ENCODE measurements at places on chromosomes 4 and X.

- DNase-seq = no peak
These were observed 12.1 kb downstream of the LETM1 start for GRCh38 chr4:1843852-1844251.

- DNase-seq = no peak
These were observed 518.0 kb downstream of the RPA4 start for GRCh38 chrX:97401586-97402136.

- no peak for DNase-seq
These were observed 106.3 kb upstream of the TEX13D start for GRCh38 chrX:124226129-124226528.

- DNase-seq = no peak
These were observed 54.3 kb downstream of the CHST7 start for GRCh38 chrX:46627711-46628419.

DNA sequence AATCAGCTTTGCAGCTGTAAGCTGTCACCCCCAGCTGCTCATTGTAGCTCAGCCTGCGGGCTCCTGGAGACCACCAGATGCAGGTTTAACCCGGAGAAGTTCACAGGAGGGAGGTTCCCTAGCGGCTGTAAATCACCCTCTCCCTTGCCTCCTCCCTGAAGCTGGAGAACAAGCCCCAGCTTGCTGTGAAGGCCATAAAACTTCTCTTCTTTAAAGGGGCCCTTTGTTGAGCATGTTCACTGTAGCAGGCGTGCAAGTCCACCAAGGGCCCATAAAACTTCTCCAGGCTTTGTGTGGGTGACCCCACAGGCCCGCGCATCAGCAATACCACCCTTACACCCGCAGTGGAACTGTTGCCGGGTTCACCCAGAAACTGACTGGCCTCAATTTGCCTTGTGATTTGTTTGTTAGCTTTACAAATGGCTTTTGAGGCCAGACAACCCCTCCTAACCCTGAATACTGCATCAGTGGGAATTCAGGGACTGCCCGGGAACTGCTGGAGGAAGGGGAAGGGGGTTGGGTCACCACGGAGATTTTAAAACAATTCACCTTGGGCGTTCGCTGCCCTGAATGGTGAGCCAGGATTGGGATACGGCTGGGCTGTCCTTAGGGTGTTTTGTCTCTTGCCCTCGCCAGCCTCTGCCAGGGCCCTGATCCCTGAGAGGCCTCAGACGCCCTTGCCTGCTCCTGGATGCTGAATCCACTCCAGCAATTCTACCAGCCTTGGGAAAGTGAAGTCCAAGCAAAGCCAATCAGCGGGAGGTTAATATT lies 49.5 kb upstream of the ATP6AP2 start:
- DNase-seq = no peak

DNA sequence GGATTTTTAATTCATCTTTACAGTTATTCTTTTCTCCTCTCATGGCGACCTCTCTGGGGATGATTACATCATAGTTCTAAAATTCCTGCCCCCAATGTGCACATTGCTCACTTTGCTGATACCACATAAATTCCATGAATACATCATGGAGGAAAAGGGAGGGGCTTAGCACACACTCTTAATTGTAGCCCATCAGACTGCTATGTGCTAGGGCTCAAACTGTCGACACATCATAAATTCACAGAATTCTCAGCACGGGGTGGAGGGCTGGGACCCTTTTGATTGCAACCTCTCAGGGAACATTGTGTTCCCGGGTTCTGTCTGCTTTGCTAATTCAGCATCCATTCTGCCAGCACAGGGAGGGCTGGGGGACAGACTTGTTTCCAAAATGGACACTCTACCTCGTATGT lies 592.9 kb downstream of the BCOR start:
- no peak for DNase-seq

GRCh38 chrX:69028761-69029120 lies 136.5 kb downstream of the PJA1 start:
- DNase-seq = no peak

DNA sequence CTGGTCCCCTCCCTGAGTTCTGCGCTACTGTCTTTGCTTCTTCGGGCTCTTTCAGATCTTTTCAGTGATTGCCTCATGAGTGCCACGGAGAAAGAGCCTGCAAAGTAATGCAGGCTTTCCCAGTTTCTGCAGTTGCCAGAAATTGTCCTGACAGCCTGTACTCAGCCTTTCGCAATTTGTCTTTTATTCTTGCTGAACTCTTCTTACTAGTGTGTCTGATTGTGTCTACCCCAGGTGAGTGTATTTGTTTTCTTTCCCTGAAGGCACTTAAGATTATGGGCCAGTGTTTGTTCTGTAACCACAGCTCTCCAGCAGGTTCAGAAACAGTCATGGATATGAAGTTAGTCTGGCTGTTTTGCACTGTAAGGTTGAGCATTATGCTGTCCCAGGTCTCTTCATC lies 47.1 kb downstream of the FAM193A start:
- no peak for DNase-seq

DNA sequence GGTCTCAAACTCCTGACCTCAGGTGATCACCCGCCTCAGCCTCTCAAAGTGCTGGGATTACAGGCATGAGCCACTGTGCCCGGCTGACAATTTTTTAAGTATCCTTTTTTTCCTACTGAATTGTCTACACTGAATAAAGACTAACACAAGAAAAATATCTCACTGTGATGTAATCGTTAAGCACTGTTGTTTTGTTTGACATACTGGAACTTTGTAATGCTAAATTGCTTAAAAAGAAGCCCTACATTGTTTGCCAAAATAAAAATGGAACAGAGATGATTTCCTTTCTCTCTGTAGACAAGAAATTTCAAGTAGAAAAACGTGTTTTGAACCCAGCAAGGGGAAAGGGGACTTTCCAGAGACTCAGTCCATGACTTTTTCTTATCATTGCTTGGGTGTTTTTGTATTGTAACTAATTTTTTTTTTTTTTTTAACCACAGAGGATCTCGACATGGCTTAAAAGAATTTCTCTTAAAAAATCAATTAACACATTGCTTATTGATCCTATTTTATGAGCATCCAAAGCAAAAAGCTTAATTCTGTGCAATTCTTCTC lies 74.9 kb downstream of the TMEM156 start:
- no peak for DNase-seq

DNA sequence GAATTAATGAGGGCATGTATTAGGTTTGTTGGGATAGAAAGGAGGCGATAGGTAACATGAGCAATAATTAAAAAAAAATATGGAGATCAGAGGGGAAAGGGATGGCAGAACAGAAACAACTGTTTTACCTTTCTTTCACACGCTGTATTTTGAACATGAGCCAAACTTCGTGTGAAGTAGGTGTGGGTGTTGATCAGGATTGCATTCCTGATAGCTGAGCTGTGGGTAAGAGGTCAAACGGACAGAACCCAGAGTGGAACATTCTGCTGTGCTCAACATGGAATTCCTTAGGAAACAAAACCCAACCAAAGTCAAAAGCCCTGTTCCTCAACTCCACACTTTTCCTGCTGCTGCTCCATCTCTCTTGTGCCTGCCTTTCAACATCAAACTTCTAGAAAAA lies 162.5 kb upstream of the CASK start:
- DNase-seq = no peak

DNA sequence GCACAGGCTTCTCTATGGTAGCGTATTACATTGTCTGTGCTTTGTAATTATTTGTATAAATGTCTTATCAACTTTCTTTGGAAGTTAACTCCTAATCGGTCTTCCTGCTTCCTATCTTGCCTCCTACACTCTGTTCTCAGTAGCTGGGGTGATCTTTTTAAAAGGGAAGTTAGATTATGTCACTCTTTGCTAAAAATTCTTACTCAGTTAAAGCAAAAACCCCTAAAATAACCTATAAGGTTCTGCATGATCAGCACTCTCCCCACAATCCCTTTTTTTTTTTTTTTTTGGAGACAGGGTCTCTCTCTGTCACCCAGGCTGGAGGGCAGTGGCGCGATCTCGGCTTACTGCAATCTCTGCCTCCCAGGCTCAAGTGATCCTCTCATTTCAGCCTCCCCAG lies 2.6 kb upstream of the PRPS1 start:
- DNase-seq = no peak

DNA sequence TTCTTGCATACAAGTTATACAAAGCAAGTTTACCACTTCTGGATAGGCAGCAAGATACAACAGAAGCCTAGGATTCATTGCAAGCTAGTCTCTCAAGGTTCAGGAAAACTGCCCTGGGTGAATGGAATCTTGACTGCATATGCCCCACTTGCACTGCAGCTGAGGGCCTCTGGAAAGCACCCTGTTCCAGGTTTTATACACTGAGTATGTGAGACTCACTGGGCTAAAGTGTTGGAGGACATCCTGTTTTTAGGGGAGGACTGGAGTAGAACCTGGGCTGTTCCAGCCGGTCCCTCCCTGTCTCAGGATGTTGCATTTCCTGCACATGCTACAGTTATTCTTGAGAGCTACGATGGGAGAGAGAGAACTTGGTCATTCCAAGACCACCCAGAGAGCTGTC lies 168.5 kb upstream of the NUDT6 start:
- no peak for DNase-seq

- no peak for DNase-seq
These were observed 102.8 kb upstream of the RPS6KA3 start for GRCh38 chrX:20369468-20369867.

DNA sequence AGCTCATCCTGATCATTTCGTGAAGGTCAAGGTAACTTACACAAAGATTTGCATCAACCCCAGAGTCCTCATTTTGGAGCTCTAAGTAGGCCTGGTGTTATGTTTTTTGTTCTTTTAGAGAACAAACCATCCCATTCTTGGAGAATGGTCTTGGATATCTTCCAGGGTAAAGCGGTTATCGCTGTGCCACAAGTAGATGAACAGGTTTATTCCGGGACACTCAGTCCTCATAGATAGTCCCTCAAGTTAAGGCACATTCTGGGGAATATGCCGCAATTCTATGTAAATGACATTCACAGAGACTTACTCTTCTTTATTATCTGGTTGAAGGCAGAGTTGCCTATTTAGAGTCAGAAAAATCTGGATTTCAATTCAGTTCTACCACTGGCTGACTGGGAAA lies 95.0 kb upstream of the FTHL17 start:
- DNase-seq = no peak

DNA sequence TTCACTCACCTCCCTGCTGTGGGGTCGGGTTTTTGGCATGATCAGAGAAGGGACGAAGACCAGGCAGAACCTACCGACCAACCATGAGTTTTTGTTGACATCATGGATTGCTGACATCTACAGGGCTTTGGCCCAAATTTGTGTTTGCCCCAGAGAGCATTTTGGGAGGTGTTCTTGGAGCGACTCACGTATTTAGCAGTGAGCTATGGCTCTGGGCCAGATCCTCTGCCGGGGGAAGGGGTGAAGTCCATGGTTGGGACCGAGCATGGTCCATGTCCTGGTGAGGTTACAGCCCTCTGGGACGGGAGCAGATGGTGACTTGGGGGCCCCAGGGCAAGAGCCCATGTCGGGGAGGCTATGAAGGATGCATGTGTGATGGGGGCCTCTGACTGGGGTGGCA lies 17.4 kb downstream of the SORCS2 start:
- no peak for DNase-seq

GRCh38 chrX:29143356-29143755 lies 556.1 kb downstream of the IL1RAPL1 start:
- no peak for DNase-seq

DNA sequence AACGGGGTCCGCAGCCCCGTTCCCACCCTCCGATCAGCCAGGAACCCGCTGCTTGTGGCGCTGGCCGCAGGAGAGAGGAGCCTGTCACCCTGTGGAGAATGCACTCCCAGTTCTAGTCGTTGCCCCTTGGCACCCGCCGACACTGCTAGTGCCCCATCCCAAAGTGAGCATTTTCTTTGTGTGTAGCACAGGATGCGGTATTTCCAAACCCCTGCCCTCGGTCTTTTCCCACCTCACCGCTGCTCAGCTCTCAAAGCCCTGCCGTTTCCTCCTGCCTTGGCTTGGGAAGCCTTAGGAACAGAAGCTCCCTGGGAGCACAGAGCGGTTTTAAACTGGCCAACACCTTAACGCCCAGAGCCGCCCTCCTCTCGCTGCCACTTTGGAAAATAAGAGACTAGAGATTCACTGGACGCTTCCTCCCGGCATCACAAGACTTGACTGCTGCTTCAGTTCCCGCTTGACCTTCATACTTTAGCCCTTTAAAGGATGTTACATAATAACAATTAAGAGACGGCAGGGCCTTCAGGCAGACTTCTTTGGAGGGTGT lies 772 bp downstream of the CYP4V2 start:
- DNase-seq = no peak

GRCh38 chr4:81724925-81725329 lies 253.2 kb upstream of the RASGEF1B start:
- peak; percentile 6 for DNase-seq

DNA sequence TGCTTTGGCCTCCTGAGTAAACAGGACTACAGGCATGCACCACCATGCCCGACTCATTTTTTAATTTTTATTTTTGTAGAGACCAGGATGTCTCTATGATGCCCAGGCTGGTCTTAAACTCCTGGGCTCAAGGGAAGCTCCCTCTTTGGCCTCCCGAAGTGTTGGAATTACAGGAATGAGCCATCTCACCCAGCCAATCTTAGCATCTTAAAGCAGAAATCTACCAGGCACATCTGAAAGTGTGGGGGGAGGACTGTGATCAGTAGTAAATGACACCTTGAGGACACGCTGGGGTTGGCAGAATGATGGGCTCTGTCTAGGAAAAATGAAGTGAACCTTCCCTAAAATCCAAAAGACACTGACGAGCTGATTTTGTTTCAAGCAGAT lies 149.2 kb downstream of the SPATA18 start:
- no peak for DNase-seq

- no peak for DNase-seq
These were observed 107.7 kb downstream of the APOOL start for GRCh38 chrX:85111347-85111746.

- DNase-seq = peak; percentile 96
These were observed at the start of the genes LYAR and ZBTB49 for GRCh38 chr4:4289941-4290850. Gene LYAR (minus strand): TSS chr4:4290154. CDS start chr4:4283742, 6,412 bp downstream. Gene ZBTB49 (plus strand): TSS chr4:4290251. CDS start chr4:4299946, 9,695 bp downstream.

- DNase-seq = no peak
These were observed 271.8 kb downstream of the PPP3CA start for GRCh38 chr4:101075536-101075935.

DNA sequence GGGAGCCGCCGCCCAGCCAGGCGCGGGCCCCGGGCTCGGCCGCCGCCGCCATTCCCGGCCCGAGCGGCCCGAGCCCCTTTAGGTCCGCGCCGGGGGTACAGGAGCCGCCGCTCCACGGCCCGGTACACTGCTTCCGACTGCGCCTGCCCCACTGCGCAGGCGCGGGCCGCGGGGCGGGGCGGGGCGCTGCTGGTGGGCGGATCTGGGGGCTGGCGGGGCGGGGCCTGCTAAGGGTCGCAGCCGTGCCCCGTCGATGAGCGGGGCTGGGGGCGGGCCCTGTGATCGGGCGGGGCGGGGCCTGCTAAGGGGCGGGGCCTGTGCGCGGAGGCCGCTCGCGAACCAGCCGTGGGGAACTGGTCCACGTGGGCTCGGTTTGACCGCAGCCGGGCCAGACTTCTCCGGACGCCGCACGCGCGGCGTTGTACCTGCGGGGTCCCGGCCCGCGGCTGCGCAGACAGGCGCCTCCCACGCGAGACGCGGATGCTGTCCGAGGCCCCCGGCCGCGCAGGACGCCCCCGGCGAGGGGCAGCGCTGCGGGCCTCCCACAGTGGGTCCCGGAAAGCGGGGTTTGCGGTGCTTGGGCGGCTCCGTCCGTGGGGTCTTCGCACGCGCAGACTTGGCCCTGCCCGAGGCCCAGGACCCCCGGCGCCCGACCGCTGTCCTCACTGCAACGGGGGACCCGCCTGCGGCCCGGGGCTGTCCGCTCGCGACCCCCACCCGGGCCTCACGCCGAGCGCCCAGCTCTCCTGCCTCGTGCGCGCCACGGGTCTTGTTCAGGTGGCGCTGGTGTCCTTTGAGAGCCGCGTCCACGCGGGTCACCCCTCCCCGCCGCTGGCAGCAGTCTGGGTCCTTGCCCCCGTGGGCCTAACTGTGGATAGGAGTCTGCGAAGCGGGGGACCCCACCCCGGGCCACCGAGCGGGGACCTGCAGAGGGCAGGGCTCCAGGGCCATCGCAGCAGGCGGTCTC lies at the start of gene DGKQ:
Gene DGKQ, minus strand, starts transcription at position 139 of the 967 bp plus-strand sequence. Its CDS starts 87 bp downstream, at position 52.
- peak; percentile 84 for DNase-seq
